ENCODE measurements at places on chromosomes 7 and 10.

- H3K36me3 ChIP-seq = no peaks in the 10 kb centered on the region
- DNase-seq = no peak
- peaks cover 8% of the 10 kb centered on the region for H3K27me3 ChIP-seq
- peaks cover 2% of the 10 kb centered on the region for H3K4me1 ChIP-seq
- no peak overlapping the region for H3K27ac ChIP-seq
Measured at GRCh38 chr7:51017576-51018535, 235.2 kb upstream of the GRB10 start.

DNA sequence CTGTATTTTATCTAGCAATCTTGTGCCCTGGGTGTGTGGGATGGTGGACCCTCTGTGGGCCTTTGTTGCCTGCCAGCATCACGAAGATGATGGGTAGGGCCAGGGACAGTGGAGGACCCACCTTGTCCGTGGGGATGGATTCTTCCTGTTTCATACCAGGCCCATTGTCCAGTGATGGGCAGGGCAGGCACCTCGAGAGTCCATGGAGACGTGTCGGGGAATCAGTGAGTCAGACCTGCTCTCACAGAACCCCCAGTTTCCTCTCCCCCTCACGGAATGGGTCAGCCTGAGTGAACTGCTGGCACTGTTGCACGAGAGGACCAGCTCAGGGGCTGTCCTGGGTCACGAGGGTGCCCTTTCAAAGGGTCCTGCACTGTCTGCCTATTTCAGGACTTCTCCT is 401.2 kb downstream of the RPS24 start:
- no peak for DNase-seq
- peaks cover 43% of the 10 kb centered on the region for H3K27me3 ChIP-seq
- H3K27ac ChIP-seq = no peak overlapping the region
- peaks cover 9% of the 10 kb centered on the region for H3K4me1 ChIP-seq
- H3K4me3 ChIP-seq = no peak overlapping the region
- H3K36me3 ChIP-seq = no peaks in the 10 kb centered on the region

GRCh38 chr10:35641676-35642034 is 441 bp downstream of the FZD8 start:
- H3K27ac ChIP-seq = no peak overlapping the region
- no peak for DNase-seq
- peaks cover 2% of the 10 kb centered on the region for H3K36me3 ChIP-seq
- peaks cover 13% of the 10 kb centered on the region for H3K4me1 ChIP-seq
- peaks cover 6% of the 10 kb centered on the region for H3K27me3 ChIP-seq
- peak overlapping the region; percentile 92 for H3K4me3 ChIP-seq

- H3K27me3 ChIP-seq = no peaks in the 10 kb centered on the region
- H3K4me3 ChIP-seq = no peak overlapping the region
- no peak for DNase-seq
Measured at GRCh38 chr10:52146766-52147165, 167.3 kb upstream of the DKK1 start.

DNA sequence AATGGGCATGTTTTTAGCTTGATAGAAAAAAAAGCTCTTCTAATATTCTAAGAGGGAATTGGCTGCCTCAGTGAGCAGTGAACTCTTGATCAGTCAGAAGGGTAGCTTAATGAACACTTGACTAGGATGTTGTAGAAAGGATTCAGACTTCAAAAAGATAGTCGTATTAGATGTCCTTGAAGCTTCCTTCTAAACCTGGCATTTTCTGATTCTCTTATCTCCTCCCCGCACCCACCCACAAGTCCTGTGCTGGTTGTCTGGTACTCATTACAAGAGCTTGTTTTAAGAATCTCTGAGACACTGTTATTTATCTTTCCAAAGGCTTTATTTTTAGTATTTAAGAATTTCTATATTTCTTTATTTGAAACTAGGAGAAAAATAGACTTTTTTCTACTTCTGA is 7.4 kb upstream of the SMIM30 start:
- H3K36me3 ChIP-seq = no peaks in the 10 kb centered on the region
- H3K27me3 ChIP-seq = peaks cover 8% of the 10 kb centered on the region
- no peak overlapping the region for H3K27ac ChIP-seq

DNA sequence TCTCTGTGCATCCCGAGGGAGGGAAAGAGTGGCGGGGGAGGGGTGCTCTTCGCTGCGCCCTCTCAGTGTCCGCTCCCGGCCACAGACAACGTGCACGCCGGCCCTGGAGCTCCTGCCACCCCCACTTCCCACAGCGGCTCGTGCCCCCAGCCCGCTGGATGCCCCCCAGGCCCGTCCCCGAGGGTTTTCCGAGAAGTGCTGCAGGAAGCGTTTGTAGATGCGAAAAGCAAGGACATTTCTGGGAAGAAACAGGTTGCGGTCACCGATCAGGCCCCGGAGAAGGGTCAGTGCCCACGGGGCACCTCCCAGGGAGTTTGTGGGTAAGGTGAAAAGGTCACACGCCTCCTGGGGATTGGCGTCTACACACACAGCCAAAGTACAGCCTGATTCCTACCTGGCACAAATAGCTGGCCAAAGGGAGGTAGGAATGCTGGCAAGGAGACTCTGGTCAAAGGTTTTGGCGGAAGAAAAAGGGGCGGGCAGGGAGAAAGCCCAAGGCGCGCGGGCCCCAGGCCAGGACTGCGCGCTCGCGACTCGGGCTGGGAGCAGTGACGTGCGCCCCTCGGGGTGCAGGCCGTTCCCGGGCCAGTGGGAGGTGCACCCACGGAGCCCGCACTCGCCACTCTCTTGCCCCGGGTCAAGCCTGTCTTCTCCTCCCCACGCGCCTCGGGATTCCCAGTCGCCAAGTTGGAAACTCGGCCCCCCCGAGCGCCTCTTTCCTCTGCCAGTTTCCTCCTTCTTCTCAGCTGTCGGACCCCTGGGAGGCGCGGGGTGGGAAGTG is 1.5 kb upstream of the NRP1 start:
- H3K27ac ChIP-seq = no peak overlapping the region
- no peaks in the 10 kb centered on the region for H3K36me3 ChIP-seq
- H3K27me3 ChIP-seq = peaks cover 48% of the 10 kb centered on the region
- peak overlapping the region; percentile 91 for H3K4me3 ChIP-seq

- H3K4me1 ChIP-seq = no peaks in the 10 kb centered on the region
- no peak overlapping the region for H3K4me3 ChIP-seq
- DNase-seq = no peak
- H3K27me3 ChIP-seq = no peaks in the 10 kb centered on the region
Measured at GRCh38 chr7:89714131-89714530, 440.1 kb upstream of the STEAP1 start.

DNA sequence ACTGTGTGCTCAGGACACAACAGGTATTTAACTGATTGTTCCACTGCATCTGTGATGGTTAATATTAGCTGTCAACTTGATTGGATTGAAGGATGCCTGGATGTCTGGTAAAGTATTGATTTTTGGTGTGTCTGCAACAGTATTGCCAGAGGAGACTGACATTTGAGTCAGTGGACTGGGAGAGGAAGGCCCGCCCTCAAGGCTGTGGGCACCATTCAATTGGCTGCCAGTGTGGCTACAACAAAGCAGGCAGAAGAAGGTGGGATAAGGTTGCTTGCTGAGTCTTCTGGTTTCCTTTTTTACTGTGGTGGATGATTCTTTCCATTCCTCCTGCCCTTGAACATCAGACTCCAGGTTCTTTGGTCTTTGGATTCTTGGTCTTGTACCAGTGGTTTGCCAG is 137.1 kb upstream of the FAM13C start:
- no peaks in the 10 kb centered on the region for H3K4me1 ChIP-seq
- no peak overlapping the region for H3K27ac ChIP-seq
- no peaks in the 10 kb centered on the region for H3K27me3 ChIP-seq
- H3K36me3 ChIP-seq = no peaks in the 10 kb centered on the region

- peaks cover 6% of the 10 kb centered on the region for H3K36me3 ChIP-seq
- DNase-seq = no peak
- H3K4me1 ChIP-seq = peaks cover 32% of the 10 kb centered on the region
- no peak overlapping the region for H3K4me3 ChIP-seq
- no peak overlapping the region for H3K27ac ChIP-seq
Measured at GRCh38 chr10:96921655-96922054, 89.6 kb downstream of the LCOR start.

DNA sequence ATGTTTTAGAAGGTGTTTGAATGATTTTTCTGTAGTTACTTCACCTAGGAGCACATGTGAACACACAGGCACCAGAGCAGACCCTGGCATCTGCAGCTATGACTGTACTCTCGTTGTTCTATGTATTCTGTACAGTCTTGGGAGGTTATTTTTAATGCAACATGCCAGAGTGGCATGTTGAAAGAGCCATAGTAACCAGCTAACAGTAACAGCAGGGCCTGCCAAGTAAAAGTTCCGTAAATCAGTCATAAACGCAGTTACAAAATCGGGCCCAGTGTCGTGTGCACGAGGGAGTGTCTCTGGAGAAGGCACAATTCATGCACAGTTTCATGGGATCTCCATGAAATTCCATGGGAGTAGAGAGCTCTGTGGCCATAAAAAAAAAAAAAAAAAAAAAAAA is 108.3 kb upstream of the CDK6 start:
- no peaks in the 10 kb centered on the region for H3K4me1 ChIP-seq
- no peak for DNase-seq
- H3K36me3 ChIP-seq = peaks cover 3% of the 10 kb centered on the region
- no peak overlapping the region for H3K4me3 ChIP-seq
- H3K27ac ChIP-seq = no peak overlapping the region

DNA sequence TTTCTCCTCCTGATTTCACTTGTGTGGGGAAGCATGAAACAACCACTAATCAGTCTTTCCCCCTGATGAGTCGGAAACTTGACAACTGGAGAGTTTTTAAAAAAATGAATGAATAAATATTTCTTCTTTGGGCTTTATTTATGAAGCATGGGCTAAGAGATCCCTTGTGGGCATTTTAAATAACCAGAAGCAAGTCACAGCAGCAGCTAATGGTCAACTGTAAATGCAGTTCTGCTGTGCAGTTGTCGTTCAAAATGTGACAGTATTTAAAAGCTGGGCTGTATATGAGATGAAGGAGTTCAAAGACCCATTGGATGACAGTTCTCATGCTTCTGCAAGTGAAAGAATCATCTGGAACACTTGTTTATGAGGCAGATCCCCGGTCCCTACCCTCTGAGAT is 54.1 kb downstream of the STEAP1B start:
- H3K27me3 ChIP-seq = peaks cover 28% of the 10 kb centered on the region
- H3K27ac ChIP-seq = no peak overlapping the region
- no peak overlapping the region for H3K4me3 ChIP-seq
- H3K4me1 ChIP-seq = peaks cover 2% of the 10 kb centered on the region
- no peak for DNase-seq

DNA sequence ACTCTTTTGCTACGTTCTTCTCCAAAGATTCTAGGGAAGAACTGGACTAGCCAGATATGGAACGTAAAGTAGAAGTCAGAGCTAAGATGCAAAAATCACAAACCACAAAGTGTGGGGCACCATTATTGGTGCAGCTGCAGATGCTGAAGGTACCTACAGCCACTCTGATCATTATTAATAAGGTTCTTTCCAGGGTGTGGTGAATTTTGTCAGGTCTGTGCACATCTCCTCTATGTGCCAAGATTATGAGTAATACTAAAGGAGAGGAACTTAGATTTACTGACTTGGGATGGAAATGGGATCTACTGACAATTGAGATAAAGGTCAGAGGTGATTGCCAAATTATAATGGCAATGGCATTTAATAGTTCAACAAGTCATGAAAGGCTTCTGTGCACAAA is 148.2 kb downstream of the RAPGEF5 start:
- H3K27me3 ChIP-seq = peaks cover 31% of the 10 kb centered on the region
- no peaks in the 10 kb centered on the region for H3K36me3 ChIP-seq
- H3K4me3 ChIP-seq = no peak overlapping the region
- H3K27ac ChIP-seq = no peak overlapping the region
- DNase-seq = no peak

- no peak for DNase-seq
- H3K4me3 ChIP-seq = no peak overlapping the region
- H3K4me1 ChIP-seq = peaks cover 4% of the 10 kb centered on the region
- H3K27ac ChIP-seq = no peak overlapping the region
Measured at GRCh38 chr10:31936933-31937332, 8.3 kb upstream of the ARHGAP12 start.

DNA sequence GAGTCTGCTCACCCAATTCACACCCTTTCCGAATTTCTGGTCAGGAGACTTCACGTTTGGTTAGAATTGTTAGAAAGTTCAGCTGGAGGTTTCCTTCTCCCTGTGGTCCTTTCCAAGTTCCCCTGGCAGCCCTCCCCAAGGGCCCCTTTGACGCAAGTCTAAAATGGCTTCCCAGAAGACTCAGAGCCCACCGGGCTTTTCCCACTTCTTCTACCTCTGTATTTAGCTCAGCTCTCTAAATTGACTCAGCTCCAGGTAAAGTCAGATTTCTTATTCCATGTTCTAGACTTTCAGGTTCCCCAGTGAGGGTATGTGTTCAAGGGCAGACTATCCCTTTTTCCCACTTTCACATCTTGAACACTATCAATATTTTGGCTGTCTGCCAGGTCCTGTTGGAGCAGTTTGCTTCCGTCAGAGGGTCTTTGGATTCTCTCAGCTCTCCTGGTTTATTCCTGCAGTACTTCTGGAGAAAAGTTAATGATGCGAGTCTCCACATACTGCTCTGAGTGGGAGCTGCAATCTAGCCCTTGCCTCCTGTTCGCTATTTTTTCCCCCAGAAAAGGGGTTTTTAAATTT is 53.1 kb upstream of the ZNF273 start:
- H3K4me1 ChIP-seq = no peaks in the 10 kb centered on the region
- H3K36me3 ChIP-seq = peaks cover 2% of the 10 kb centered on the region
- no peak for DNase-seq
- H3K27ac ChIP-seq = no peak overlapping the region
- no peaks in the 10 kb centered on the region for H3K27me3 ChIP-seq
- H3K4me3 ChIP-seq = no peak overlapping the region

DNA sequence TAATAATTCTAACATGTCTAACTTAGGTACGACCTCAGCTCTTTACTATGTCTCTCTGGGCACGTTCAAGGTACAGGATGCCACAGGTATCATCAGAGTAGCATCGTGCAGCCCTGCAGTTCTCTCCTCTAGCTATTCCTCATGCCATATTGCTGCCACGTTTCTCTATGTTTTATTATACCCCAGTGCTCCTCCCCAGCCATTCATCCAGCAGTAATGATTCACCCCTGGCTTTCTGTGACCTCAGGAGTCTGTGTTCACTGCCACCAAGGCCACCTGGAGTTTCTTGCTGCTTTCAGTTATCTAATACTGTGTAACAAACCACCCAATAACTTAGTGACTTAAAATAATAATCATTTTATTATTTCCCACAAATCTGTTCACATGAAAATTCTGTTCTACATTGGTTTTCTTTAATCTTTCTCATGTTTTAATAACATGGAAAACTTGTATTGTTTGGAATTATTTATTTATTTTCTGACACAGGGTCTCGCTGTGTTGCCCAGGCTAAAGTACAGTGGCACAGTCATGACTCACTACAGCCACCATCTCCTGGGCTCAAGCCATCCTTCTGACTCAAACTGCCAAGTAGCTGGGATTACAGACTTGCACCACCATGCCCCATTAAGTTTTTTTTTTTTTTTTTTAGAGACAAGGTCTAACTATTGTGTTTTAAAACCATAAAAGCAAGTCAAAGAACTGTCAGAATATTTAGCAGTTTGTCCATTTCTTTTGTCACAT is 21.8 kb downstream of the REEP3 start:
- no peak for DNase-seq
- H3K27ac ChIP-seq = peak overlapping the region; percentile 93
- no peaks in the 10 kb centered on the region for H3K27me3 ChIP-seq
